ENCODE measurements at places on chromosomes 16 and 17.
A peak's percentile ranks its signal among the peaks of the same experiment; 100 is the strongest.

DNA sequence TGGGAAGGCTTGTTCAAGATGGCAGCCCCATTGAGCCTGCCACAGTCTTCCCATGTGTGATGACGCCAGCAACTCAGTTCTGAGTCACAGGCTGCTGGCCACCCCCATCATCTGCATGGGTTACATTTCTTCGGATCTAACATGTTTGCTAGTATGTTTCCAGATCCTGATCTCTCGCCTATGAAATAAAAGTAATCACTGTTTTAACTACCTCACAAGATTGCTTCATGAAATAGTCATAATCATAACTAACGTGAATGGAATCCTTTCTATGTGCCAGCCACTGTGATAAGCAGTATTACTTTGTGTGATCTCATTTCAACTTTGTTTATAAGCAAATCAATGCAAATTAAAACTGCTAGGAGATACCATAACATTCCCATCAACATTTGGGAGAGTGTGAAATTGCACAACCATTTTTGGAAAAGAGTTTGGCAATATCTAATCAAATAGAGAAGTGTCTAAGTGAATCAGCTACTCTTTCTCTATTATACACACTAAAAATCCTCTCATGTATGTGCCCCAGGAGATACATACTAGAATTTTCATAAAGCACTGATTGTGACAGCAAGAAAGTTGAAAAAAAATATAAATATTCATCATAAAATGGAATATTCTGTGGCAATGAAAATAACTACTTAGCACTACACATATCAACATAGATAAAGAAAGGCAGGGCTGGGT is 300.2 kb upstream of the IRX5 start:
- no peak for DNase-seq

DNA sequence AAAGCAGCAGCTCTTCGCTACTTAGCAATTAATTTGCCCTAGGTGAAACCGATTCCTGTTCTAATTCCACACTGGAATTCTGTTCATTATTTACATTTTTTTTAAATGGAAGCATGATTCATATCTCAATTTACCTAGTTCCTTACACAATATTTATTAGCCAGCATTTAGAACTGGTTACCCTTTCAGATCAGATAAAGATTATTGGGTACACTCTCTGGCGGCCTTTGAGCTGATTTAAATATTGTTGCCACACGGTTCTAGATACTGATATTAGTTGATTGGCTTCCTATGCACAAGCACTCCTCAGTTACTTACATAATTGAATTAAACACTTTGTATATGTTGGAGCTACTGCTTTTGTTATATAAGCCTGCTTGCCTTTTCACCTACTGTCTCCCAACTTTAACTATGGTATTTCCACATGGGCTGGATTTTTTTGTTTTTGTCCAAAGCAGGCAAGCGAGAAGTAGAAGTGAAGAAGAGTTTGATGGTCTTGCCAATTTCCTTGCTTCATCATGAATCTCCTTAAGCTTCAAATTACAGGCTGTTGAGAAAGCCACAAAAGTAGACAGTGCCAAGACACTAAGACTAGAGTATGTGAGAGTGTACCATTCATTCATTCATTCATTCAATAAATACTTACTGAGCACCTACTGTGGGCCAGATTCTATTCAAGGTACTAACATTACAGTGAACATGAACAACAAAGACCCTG is 3.9 kb upstream of the ALDH3A2 start:
- DNase-seq = no peak

DNA sequence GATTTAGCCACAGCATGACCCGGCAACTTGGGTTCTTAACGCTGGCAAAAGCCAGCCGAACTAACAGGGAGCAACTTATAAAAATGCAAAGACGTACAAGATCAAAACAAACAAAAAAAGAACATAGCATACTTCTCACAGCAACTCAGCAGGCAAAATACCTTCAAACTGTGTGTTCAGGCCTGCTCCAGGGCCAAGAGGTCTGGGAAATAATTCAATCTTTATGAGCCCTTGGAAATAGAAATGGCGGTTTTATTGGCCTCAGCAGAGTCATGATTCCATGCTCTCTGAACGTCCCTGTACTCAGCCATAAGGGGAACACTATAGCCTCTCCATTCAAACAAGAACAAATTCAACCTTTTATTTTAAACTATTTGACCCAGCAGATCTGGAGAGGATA is 101.3 kb upstream of the C17orf78 start:
- DNase-seq = no peak

GRCh38 chr16:51376080-51376479 is 225.0 kb upstream of the SALL1 start:
- no peak for DNase-seq

DNA sequence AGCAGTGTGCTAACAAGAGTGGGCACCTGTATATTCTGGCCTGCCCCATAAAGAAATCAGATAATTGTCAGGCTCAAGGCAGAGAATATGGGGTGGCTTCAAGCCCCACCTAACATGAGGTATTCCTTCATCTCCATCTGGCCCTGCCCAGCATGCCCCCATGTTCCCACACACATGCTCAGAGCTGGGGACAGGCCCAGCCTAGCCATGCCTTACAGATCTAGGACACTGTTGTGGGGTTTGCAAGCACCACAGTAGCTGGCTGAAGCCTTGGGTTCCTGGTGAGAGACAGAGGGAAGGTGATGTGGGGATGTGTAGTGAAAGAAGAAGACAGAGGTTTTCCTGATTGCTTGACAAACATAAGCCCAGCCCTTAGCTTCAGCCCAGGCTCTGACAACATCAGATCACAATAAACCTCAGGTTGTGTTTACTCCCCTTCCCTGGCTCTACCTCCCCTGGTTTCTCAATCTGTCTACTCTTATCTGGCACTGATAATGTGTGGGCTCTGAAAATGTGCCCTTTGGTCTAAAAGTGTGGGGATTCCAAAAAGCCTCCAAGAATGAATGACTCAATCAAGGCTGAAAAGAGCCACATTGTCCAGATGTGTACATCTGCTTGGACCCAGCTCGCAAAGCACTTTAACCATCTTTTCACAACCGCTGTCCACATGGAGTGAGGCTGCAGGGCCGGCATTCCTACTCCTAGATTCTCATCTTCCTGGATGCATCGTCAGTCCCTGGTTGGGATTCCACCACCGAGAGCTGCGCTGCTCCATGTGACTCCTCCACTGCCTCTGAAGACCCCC is 34.4 kb downstream of the CDRT4 start:
- DNase-seq = no peak

DNA sequence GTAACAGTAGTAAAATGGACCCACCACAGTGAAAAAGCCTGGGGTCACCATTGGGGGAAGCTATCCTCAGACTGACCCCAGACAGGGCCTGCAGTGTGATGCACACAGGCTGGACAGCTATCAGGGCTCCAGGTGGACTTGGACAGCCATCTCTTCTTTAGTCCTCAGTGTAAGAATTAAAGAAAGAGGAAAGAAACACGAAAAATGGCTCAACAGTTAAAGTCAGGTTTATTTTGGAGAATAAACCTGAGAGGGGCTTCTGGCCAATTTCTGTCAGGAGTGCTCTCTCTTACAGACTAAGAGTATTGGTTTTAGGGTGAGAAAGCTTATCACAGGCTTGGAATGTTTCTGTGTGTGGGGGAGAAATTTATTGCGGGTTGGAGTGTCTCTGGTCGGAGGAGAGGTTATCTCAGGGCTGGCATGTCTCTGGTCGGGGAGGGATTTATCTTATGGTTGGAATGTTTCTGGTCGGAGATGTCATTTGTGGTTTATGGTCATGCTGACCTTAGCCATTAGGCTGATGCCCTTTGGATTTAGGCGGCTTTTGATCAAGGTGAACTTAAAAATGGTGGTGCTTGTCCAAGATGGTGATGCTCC is 10.8 kb upstream of the B4GALNT2 start:
- DNase-seq = no peak

DNA sequence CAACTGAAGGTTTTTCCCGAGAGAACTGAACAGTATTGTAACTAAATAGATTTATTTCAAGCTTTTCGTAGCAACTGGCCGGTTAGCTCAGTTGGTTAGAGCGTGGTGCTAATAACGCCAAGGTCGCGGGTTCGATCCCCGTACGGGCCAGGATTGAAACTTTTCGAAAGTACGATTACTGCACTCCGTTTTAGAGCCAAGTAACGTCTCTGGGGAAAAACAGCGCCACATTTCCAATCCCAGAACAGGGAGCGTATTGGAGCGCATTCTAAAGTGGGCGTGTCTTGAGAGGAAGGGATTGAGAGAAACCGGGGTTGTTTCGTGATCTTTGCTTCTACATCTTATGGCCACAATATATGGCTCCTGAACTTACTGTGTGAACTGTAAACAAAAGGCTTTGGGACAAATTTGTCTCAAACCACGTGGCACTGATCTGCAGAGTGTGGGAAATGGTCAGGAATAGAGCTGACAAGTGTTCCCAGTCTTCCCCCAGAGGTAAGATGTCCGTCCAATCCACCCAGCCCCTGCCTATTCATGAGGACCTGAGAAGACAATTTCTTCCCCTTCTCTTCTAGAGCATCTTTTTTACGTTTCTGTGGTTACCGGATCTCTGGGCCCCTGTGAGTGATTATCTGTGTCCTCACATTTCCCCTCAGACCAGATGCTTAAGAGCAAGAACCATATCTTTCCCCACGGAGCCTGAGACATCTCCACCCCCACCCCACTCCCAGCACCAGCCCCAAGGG is 2.3 kb downstream of the BORCS6 start:
- peak; percentile 98 for DNase-seq
